HFF-Myc (cell line): ENCODE measurements at places on chromosomes 16 and 17.

- no peak for DNase-seq
Measured at GRCh38 chr16:88398170-88398873, 15.6 kb downstream of the ZNF469 start.

GRCh38 chr16:47826070-47826469 lies 329.7 kb downstream of the ABCC12 start:
- DNase-seq: no peak

DNA sequence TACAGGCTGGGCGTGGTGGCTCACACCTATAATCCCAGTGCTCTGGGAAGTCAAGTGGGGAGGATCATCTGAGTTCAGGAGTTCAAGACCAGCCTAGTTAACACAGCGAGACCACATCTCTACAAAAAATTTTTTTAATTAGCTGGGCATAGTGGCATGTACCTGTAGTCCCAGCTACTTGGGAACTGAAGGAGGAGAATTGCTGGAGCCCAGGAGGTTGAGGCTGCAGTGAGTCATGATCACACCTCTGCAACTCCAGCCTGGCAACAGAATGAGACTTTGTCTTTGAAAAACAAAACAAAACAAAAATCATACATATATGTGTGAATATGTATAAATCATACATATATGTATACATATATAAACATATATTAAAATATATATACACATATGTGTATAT lies 54.1 kb upstream of the MARCHF10 start:
- no peak for DNase-seq

DNA sequence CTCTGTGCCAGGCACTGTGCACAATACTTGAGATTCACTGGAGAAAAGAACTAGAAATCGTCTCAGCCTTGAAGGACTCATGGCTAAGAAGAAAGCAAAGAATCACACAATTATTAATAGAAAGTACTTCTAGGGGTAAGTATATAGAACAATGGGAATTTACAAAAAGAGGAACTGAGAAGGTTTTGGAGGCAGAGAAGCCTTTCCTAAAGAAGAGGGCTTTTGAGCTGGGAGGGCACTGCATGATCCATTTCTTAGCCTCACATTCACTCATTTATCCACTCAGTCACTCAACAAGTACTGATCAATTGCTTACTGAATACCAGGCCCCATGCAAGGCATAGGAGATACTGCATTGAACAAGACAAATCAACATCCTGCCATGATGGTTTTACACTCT lies 113.5 kb downstream of the TMEM114 start:
- no peak for DNase-seq

- DNase-seq: no peak
Measured at GRCh38 chr17:73365906-73366623, 54.3 kb upstream of the CDC42EP4 start.

DNA sequence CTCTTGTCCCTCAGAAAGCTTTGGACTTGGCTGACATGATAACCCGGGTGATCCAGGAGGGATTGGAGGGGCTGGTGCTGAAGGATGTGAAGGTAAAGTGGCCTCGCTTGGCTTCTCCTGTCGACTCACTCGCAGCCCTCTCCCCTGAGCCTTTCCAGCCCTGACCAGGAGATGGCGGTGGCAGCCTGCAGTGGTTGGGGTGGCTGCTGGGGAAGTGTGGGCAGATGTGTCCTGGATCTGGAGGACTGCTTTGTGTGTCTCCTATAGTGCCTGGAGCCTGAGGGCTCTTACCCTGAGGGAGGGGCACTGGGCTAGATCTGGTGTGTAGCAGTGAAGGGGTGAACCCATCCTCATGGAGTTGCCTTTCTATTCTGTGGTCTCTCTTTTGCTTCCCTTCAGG lies 17.9 kb downstream of the LIG3 start:
- no peak for DNase-seq

DNA sequence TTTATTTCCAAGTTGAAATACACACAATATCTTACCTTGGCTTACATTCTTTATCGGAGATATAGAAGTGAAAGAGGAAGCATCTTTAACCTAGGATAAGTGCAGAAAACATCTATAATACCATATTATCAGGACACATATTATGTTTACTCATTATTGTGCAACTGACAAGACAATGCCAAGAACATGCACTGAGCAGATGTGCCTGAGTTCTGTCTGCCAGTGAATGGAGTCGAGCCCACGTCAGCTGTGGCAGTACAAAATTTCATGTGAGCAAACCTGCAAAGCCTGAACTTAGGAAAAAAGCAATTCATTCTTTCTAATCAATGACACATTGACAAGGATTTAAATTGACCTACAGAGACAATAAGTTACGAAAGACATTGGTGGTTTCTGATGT lies 154.4 kb downstream of the AXIN2 start:
- no peak for DNase-seq

GRCh38 chr17:68706356-68706920 lies 105.3 kb upstream of the FAM20A start:
- no peak for DNase-seq

GRCh38 chr17:33572615-33573014 lies 279.5 kb upstream of the ASIC2 start:
- DNase-seq: no peak

DNA sequence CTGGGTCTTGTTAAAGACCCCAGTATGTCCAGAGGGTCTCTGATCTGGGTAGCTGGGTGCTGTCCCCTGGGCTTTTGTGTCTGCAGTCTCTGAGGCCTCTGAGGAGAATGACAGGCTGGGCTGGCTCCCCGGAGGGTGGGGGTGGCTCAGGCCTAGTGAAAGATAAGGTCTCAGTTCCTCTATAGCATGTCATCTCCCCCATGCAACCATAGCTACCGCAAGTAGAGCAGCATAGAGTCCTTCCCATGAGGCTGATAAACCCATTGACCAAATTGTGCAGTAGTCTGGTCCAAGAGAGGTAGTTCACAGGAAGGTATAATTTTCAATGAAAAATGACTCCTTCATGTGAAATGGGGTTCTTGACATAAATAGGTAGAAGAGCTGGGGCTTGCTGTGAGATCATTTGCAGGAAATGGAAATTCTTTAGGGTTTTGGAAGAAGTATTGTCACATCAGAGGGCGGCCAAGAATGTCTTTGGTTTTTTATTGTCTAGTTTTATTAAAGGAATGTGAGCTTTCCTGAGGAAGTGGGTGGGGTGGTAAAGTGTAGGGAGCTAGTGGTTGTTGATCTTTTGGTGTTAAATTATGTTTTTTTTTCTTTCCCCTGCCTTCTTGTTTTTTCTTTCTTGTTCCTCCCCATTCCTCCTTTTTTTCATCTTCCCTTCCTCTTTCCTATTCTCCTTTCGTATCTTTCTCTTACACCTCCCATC lies 21.0 kb downstream of the SLC7A6OS start:
- no peak for DNase-seq

DNA sequence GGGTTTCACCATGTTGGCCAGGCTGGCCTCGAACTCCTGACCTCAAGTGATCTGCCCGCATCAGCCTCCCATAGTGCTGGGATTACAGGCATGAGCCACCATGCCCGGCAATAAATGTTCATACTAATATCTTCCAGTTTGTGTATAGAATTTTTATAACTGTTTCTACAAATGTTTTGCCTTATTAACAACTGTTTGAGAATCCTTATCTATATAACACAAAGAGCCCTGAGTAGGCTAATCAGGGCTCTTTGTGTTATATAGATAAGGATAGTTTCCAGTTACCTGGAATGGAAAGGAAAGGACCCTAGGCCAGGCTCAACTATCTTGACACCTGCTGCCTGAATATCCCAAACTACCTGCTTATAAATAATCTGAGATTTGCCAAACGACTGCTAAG lies 16.9 kb downstream of the TERF2 start:
- no peak for DNase-seq

DNA sequence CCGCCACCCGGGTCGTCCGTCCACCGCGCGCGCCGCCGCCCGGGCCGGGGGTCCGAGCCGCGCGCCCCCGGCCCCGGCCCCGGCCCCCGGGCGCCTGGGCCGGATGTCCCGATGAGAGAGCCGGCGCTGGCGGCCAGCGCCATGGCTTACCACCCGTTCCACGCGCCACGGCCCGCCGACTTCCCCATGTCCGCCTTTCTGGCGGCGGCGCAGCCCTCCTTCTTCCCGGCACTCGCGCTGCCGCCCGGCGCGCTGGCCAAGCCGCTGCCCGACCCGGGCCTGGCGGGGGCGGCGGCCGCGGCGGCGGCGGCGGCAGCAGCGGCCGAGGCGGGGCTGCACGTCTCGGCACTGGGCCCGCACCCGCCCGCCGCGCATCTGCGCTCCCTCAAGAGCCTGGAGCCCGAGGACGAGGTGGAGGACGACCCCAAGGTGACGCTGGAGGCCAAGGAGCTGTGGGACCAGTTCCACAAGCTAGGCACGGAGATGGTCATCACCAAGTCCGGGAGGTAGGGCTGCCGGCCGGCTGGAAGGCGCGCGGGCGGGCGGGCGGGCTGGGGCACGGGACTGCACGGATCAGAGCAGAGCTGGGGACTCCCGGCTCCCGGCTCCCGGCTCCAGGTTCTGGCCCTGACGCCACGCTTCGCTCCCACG lies 548 bp downstream of the TBX2 start:
- no peak for DNase-seq

- DNase-seq: no peak
Measured at GRCh38 chr17:58755577-58756245, at the start of gene PPM1E. TSS of gene PPM1E (plus strand) at chr17:58755854.

DNA sequence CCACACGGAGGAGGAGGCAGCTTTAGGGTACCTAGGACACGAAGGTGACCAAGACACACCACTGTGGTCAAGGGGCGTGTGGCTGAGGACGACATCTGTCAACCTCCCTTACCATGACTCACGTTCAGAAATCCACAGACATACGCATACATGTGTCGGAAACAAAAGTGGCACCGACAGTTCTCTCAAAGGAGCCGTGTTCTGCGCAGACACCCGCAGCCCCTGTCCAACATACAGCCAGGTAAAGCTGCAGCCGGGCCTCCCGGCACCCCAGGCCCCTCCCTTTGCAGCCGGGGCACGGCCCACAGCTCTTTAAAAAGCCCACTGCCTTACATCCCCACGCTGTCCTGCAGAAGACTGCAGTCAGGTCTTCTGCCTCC lies 40.5 kb upstream of the KLHDC4 start:
- no peak for DNase-seq

GRCh38 chr16:57354311-57354710 lies 4.3 kb upstream of the CCL22 start:
- no peak for DNase-seq

DNA sequence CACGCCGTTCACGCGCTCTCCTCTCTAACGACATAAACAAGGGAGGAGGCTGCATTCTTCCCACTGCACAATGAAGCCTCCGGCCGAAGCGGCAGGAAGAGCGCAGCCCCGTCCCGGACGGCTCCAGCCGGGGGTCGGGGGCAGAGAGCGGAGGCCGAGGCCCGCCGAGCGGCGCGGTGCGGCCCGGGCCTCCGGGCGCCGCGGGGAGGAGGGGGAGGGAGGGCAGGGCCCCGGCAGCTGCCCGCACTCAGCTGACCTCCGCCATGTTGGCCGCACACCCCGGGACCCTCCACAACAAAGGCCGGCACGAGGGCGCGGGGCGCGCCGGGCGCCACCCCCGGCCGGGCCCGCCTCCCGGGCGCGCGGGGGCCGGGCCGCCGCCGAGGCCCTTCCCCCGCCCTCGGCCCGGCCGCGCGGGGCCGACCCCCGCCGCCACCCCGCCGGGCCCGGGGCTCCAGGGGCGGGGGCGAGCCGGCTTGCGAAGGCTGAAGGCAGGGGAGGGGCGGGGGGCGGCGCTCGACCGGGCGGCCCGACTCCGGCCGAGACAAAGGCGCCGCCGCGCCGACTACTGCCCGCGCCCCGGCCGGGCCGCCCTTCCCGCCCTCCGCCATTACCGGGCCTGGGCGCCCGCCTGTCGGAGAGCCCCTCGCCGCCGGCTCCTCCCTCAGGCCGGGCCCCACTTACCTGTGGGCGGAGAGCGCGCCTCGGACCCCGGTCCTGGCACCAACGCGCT lies 527 bp downstream of the SIAH1 start:
- no peak for DNase-seq

DNA sequence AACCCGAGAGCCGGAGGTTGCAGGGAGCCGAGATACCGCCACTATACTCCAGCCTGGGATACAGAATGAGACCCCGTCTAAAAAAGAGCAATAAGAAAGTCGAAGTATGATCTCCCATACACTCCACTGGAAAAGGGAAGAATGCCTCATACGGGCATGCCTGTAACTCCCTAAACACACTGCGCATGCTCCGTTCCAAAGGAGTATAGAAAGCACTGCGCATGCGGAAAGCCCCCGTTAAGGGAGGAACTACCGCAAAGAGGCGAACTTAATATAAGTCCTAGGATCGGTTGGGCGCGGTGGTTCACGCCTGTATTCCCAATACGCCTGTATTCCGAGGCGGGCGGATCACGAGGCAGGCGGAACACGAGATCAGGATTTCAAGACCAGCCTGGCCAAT lies 313.1 kb upstream of the ERCC4 start:
- no peak for DNase-seq

GRCh38 chr16:8919089-8919933 lies 37.2 kb downstream of the LITAFD start:
- no peak for DNase-seq

GRCh38 chr17:69900829-69901228 lies 174.2 kb upstream of the KCNJ16 start:
- no peak for DNase-seq

DNA sequence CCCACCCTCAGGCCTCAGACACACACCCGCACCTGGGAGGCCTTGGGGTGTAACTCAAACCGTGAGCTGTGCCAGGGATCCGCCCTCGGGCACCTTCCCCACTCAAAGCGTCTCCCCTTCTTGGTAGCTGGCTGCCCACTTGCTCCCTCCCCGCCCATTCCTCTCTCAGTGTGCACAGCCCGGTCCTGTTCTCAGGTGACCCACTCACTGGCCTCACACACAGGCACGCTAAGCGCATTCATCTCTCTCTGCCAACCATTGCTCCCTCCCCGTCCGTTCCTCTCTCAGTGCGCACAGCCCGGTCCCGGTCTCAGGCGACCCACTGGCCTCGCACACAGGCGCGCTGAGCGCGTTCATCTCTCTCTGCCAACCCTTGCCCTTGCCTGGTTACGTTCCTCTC lies 20.8 kb downstream of the WDR45B start:
- DNase-seq: no peak

DNA sequence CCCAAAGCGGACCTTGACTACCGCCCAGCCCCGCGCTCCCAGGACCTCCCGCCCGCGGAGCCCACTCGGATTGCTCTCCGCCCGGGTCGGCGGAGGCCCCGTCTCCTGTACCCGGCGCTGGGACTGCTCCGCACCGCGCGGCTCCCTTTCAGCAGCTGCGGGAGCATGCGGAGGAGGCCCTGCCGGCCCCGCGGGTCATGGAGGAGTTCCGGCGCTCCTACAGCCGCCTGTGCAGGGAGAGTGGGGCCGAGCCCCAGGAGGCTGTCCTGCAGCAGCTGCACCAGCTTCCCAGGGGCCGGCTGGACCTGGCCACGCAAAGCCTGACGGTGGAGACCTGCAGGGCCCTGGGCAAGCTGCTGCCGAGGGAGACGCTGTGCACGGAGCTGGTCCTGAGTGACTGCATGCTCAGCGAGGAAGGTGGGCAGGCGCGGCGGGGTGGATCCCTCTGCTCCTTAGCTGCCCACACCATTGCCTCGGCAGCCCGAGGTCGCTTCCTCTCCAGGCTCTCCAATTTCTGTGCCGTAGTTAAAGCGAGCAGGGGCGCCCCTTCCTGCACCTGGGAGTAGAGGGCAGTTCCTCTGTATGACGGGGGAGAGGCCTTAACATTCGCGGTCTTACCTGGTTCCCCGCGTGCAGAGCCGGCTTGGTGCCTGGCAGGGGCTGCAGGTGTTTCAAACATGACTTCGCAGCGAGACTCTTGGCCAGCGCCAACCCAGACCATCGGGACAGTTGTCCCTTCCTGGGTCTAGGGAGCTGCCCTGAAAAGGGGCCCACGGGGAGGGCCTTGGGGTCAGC lies 539 bp downstream of the LRRC45 start:
- no peak for DNase-seq
